ENCODE measurements at places on chromosomes 7 and 10.
A peak's percentile ranks its signal among the peaks of the same experiment; 100 is the strongest.

DNA sequence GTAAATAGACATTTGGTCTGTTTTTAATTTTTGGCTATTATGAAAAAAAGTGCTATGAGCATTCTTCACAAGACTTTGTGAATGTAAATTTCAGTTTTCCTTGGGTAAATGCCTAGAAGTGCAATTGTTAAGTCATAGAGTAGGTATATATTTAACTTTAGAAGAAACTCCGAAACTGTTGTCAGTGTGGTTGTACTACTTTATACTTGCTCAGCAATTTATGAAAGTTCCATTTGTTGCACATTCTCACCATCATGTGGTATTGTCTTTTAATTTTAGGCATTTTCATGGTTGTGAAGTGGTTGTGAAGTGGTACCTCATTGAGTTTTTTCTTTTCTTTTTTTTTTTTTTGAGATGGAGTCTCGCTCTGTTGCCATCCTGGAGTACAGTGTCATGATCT, 60.0 kb downstream of the TYW1 start:
- DNase-seq = no peak

DNA sequence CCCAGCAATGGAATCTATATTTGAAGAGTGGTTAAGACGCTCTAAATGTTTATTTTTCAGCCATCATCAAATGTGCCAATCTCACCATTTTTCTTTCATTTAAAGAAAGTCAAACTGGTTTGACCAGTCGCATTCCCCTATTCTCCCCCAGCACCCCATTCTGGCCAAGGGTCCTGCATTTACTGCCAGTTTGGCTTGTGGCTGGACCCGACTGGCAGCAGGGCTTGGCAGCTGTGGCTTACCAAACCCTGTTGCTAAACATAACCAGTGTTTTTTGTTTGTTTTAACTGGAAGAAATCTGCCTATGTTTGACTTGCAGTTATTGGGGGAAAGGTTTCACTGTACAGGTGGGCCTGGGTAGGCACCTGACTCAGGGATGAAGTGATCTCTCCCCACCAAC, 116.3 kb downstream of the CYP26A1 start:
- no peak for DNase-seq

- DNase-seq = no peak
Observed at GRCh38 chr10:43901302-43901701, 252.6 kb upstream of the ZNF32 start.

GRCh38 chr7:13106513-13106912, 419.1 kb downstream of the ARL4A start:
- DNase-seq = no peak

- no peak for DNase-seq
Observed at GRCh38 chr10:120688928-120689327, 162.2 kb upstream of the WDR11 start.

DNA sequence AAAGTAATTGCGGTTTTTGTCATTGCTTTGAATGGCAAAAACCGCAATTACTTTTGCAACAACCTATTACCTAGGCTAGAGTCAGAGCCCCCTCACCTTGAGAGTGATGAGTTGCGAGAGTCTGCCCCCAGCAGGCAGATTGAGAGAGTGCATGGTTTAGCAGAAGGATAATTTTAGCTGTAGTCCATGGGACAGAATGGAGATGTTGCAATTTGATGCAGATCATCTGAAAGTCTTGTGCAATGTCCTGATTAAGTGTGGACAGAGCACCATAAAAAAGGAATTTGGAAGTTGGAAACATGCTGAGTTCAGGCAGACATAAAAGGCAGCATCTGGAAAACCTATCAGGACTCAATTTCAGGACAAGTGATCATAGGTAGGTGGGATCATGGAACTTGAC, 48.7 kb downstream of the GPR141 start:
- peak; percentile 39 for DNase-seq

DNA sequence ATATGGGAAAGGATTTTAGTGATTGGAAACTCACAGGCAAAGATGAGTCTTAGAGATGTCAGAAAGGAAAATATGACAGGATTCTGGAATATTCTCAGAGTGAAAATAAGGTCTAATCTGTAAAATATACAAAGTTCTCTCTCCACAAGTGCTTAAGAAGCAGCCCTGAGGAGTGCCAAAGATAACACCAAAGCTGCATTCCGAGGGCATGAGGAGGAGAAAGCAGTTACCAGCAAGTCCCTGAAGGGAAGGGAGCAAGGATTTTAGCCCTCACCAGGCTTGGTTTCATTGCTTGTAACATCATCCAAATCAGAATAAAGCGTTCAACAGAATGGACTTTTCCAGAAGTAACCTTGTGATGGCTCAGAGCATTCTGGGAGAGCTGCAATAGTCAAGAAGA, 31.4 kb upstream of the DLX6 start:
- DNase-seq = no peak

- no peak for DNase-seq
Observed at GRCh38 chr10:14332903-14333302, 2.2 kb upstream of the FRMD4A start.

DNA sequence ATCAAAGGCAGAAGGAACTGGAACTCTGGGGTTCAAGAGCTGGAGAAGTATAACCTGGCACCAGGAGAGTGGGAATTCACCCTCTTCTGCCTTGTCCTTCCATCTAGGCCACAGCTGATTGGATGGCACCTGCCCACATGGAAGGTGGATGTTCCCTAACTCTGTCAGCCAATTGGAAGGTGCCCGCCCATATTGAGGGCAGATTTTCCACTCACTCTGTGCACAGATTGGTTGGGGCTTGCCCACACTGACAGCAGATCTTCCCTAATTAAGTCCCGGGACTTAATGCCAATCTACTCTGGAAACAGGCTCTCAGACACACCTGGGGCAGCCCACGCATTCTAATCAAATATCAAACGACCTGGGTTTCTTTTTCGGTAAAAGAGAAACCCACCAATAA, 1142.3 kb upstream of the CELF2 start:
- no peak for DNase-seq

GRCh38 chr7:114937446-114937845, 15.6 kb downstream of the MDFIC start:
- DNase-seq = no peak

DNA sequence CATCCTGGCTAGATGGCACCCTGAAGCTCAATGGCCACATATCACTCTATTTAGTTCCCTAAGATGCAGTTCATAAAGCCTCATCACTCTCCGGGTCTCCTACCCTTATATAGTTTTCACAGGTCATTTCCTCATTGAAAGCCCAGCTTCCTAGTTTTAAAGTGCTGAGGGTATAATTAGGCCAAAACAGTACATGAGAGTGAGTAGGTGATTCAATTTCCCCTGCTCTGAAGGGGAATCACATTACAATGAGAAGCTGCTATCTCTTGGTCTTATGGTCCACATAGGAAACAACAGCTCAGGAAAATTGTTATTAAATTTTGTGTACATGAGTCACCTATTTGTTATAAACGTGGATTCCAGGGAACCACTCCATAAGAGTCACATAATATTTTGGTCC, 162.0 kb downstream of the SEMA3E start:
- DNase-seq = no peak

DNA sequence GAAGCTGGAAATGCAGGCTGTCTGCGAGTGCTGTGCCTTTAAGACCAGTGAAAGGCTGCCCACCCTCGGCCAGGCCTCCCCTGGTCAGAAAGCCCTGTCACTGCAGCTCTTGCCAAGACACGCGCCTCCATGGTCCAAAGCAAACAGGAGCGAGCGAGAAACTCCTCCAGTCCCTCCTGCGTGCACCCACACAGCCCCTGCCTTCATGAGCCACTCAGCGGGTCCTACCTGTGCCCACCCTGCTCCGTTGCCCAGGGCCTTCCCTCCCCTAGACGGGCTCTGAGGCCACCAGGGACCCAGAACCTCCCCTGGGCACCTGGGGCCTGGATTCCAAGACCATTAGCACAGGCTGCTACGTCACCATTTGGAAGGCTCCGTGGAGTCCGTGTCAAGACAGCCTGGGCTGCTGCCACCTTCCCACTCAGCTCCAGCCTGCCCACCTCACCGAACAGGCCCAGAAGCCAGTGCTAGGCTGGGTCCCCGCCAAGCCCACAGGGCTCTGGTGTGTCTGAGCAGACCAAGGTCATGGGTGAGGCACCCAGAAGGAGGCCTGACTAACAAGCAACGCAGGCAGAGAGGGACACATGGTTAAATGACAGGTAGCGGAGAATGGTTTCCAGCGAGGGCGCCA, 144.5 kb downstream of the NEURL1 start:
- no peak for DNase-seq

- no peak for DNase-seq
Observed at GRCh38 chr10:43998021-43998809, 349.5 kb upstream of the ZNF32 start.

DNA sequence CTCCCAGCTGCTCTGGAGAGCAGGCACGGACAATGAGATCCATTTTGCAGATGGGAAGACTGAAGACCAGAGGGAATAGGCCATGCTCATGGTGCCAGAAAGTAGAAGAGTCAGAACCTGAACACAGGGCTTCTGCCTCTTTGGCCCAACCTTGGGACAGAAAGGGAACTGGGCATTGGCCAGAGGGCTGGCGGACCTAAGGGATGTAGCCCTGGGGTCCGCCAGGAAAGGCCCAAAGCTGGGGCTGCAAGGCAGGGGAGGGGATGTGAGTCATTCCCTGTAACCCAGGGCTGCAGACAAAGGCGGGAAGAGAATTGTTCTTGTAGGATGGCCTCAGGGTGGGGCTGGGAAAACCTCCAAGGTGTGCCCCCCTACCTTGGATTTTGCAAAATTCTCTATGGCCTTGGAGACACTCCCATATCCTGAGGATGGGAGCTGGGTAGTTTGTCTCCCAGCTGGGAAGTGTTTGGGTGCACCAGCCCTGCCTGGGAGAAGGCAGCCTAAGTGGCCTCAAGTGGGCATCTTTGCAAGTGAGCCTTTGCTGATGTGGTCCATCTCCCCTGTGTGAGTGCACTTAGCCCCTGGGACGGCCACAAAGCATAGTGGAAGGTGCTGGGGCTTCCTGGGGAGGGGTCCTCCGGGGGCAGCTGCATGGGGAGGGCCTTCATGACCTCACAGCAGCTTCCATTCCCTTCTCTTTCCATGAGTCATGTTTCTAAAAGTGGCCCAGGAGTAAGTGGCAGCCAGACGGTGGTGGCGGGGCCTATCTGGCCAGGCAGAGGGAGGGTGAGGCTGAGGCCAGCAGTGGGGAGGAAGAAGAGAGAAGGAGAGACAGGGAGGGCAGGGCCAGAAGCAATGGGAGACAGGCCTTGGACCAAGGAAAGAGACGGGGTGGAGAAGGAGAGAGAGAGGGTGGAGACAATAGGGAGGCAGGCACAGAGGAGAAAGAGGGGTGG, 9.2 kb downstream of the AQP1 start:
- no peak for DNase-seq

DNA sequence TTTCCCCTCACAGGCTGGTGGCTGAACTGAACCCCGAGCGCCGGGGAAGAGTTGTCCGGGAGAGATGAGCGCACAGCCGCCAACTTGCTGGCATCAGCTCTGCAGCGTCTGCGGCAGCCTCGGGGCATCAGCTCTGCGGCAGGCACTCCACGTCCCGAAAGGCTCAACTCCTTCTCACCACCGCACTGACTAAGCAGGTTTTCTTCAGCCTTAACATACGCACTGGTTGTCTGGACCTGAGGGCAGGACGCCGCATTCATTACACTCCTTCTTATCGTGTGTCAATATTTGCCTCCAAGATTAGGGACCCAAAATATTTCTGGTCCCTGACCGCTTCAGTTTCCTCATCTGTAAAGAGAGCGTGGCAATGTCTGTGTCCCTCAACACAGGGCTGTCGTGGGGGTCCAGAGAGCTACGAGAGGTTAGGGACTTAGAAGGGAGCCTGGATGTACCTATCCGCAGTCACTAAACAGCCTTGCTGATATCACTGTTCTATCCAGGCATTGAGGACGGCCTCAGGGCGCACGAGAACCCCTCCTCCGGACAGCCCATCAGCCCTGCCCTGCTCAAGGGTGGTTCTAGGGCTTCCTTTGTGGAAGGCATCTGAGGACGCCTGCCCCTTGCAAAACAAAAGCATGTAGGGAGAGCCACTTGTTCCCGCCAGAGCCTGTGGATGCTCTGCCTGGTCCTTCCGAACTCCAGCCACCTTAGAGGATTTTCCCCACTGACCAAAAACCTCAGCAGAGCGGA, 42.8 kb upstream of the FIGNL1 start:
- no peak for DNase-seq

DNA sequence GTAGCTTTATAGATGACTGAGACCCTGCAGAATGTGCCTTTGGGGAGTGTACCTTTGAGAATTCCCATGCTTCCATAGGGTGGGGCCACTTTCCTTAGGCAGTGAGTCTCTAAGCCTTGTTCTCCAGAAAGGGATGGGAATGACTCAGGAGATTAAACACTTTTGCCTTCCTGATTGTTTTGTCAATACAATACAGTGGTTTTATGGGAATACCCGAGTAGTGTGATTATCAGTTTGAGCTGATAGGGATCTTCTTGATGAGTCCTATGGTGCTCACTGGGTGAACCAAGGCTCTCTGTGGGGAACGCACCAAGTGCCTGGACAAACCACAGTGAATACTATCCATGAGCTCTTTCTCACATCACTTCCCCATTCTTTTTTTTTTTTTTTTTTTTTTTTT, 6.3 kb downstream of the MYOF start:
- DNase-seq = no peak

- DNase-seq = no peak
Observed at GRCh38 chr7:114468844-114469243, 54.2 kb downstream of the FOXP2 start.

DNA sequence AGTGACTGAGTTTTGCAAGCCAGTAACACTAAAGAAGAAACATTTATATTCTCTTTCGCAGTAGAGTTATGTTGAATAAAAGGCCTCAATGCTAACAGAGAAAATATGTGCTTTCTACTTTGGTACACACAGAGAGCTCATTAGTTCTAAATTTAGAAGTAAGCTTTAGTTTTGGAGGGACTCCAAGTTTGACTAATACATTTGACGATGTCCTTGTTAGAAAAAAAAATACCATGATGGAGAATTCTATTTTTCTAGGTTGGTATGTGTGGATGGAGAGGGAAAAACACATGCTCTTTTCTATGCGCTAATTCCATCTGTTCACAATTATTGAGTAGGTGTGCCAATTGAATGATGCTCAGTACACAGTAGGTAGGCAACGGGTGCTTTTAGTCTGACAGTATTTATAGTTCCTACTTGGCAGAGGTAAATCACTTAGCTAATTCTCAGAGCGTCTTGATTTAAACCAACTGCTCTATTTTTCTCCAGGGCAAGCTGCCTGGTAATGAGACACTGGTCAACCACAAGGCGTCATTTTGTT, 327.2 kb upstream of the AKR1E2 start:
- peak; percentile 13 for DNase-seq

- DNase-seq = no peak
Observed at GRCh38 chr7:767580-767940, 40.5 kb upstream of the PRKAR1B start.
